Stimulated activated naive CD4-positive, alpha-beta T cell (primary cell): ENCODE measurements at places on chromosomes 1 and 21.

DNA sequence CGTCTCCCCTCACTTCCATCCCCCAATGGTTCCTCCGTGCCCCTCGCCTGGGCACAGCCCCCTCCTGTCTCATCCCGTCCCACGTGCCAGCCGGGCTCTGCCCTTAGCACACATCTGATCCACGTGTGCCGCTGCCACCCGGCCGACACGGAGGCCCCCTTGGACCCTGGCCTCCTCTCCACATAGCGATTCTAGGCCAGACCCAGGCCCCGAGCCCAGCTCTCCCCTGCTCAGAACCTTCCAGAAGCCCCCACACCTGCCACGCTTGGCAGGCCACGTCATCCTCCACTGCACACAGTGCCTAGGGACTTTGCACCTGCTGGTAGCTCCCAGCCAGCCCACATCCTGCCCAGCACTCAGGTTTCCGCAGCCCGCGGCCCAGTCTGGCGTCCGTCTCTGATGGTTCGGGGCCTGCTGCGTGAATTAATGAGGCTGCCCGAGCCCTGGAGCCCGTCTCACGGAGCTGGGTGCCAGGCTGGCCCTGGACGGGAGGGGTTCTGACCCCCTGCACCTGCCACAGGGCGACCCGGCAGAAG is 20.1 kb downstream of the PLCH2 start:
- DNase-seq: no peak

DNA sequence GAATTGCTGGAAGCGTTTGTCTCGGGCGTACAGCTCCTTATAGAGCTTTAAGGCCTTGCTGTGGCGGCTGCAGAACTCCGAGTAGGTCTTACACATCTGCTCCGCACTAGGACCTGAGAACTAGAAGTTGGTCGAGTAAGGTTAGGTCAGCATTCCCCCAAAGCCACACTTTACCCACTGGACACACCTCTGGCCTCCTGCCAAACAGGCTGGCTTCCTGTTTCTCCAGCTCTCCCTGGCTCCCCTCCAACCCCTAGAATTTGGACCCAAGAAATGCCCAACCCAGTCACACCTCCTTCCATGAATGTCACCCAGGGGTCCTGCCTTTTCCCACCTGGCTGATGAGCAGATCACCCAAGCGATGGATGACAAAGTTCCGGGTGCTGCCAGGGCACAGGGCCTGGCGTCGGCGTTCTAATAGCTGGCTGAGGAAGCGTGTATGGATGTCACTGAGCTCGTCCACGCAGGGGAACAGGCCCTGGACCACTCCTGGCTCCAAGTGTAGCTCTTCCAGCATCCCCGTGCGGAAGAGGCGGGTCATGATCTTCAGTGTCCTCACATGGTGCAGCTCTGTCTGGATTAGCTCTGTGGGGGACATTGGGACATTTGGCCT is 15.6 kb downstream of the ARHGEF2 start:
- no peak for DNase-seq

DNA sequence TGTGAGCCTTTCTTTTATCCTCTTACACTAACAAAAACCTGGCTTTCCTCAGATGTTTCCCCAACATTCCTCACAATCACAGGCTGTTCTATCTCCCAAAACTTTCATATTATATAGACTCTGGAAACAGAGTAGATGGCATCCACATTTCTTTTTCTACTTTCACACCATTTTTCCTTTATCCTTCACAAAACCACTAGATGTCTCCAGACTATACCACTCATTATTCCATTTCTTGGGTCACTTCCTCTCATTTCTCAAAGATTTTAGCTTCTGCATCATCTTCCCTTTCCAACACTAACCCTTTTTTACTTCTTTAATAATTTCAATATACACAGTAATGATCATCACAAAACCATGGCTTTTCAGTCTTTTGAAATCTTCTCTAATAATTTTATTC is 286.0 kb upstream of the DEPDC1 start:
- no peak for DNase-seq

- peak; percentile 71 for DNase-seq
Measured at GRCh38 chr1:32372149-32372756, 9.9 kb downstream of the TSSK3 start.

GRCh38 chr1:184161071-184161698 is 109.7 kb downstream of the TSEN15 start:
- DNase-seq: no peak

DNA sequence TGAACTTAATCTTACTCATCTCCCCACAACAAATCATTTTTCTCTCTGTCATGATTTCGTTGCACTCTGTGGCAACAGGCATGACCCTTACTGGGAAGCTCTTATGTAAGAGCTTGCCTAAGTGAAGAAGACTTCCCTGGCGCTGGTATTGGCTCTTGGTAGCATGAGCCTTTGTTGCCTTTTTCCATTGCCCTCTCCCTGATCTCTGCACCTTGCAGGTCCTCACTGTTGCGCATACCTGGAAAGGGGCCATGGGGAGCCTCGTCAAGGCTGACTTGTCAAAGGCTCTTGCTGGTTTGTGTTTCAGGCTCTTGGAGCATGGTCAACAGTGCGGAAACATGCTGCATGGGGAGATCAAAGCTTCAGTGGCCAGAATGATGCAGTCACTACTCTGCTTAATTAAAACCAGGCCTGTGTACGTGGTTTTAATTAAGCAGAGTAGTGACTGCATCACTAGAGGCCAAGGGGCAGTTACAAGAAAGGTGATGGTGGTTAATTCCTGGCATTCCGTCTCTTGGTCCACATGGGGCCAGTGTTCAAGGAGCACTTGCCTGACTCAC is 141.3 kb downstream of the SPATA46 start:
- no peak for DNase-seq

- no peak for DNase-seq
Measured at GRCh38 chr1:10280439-10281350, 70.3 kb downstream of the KIF1B start.

DNA sequence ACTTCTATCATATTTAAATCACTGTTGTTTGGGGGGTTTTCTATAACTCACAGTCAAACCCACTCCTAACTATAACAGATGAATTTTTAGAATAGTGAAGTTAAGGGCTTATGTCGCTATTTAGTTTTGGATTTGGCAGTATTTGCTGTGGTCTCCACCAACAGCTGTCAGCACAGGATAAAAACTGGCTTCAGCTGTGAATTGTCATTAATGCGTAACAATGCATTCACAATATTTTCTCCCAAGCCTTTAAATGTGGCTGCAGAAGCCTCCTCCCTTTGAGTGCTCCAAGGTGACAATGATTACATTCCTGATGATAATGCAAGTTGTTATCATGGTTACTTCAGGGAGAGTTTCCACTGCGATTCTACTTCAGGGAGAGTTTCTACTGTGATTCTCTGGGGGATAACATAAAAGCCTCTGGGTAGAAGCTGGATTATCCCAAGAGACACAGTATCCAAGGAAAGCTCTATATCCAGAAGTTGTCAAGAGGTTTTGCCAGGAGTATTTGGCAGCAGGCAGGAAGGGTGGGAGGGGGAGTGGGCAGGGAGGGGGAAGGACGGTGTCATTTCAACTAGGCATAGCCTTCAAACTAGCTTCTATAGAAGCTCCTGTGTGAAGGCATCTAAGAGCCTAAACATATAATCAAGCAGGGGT is 14.9 kb upstream of the SMIM12 start:
- no peak for DNase-seq

GRCh38 chr21:34034369-34035014 is 38.9 kb upstream of the MRPS6 start:
- DNase-seq: no peak

DNA sequence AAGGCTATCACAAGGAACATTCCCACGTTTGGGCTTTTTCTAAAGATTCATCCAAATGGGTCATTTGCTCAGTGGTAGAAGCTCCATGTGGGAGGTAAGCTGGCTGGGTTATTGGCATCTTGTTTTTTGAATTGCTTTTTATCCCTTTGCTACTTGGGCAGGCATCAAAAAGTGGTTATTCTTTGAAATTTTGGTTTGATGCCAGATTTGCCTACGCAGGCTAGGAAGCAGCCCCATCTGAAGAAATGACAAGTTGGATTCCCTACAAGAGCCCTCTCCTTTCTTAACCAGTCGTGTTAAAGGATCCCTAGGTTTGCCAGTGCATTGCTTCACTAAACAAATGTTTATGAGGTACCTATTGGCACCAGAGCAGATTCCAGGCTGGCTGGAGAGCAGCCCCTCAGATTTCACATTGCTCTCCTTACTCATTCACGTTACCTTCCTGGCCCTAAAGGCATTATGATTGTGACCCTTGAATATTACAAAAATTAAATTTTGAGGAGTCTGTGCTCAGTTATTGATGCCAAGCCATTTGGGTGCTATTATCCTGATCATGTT is 38.8 kb downstream of the ARID1A start:
- DNase-seq: no peak
